ENCODE measurements at places on chromosomes 1 and 21. TPM values are rescaled to one million over a fixed set of nuclear protein-coding genes. Genes with fewer than 3 reads are reported as not detected.
A peak's percentile ranks its signal among the peaks of the same experiment; 100 is the strongest.

- no peak for DNase-seq
Measured at GRCh38 chr1:151290709-151291303, 8.7 kb downstream of the ZNF687 start.

DNA sequence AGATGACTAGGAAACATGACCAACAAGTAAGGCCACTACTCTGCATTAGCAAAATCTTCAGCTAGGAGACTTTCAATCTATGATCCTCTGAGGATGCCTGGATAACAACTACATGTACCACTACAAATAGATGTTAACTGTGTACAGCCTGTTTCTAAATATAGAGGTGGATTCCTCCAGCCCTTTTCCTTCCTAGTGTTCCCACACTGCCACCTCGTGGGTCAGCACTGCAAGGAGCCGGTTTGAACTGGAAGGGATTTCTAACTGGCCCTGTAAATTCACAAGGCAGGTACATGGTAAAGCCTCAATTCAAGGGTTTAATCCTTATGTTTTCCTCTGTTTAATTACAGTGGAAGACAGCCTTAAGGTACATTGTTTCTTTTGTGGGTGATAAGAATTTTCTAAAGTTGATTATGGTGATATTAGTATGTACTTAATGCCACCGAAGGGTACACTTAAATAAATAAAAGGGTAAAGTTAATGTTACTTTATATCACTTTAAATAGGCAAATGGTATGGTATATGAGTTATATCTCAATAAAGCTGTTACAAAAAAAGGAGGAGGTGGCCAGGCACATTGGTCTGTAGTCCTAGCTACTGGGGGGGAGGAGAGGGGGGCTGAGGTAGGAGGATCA, 14.4 kb downstream of the SMYD3 start:
- DNase-seq = peak; percentile 90

DNA sequence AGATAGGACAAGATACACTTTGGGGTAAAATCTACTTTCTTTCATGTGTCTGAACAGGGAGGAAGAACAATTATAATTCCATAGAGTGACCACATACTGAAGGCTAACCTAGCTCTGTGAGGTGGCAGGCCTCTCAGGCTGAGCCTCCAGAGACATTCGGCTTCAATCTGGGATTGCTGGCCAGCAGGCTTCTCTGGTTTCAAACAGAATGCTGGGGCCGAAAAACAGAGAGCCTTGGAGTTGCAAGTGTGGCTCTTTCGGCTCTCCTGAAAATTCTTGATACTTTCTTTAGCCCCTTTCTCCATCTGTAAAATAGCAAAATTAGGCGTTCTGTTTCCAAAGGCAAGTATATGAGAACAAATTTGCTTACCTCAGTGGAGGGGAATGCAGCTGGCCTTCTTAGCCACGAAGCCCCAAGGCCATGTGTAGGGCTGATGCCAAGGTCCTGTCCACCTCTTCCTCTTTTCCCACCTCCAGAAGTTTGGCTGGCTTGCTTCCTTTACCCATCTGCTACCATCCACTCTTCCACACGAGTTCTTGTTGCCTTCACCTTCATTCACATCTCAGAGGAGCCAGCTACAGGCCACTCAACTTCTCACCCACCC, 30.0 kb upstream of the UBE2U start:
- no peak for DNase-seq

DNA sequence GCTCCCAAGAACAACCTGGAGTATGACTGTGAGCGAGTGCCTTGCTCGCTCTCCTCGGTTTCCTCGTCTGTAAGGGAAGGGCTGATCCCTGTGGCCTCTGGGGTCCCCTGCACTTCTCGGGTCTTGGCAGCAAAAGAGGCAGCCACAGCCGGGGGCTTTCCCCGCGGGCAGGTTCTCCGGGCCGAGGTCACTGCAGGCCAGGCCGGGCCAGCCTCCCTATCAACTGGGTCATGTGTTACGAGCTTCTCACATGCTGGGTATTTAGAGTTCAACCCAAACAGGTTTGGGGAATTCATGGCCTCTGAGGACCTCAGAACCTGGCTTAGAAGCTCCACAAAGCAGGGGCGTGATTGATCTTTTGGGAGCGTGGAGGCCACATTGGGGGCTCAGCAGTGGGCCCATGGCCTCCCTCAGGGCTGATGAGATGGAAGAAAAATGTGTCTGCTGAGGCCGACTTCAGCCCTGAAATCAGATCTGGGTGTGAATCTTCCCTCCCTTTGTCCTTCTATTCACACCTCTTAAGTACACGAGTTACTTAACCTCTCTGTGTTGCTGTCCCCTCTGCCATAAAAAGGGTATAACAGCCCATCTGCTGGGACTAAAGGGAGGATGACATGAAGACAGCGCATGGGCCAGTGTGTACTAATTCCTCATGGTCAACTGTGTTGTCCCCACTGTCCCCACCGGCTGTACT, 103.7 kb downstream of the PRDM2 start:
- DNase-seq = no peak

COL11A1 gene
- polyA plus RNA-seq = not detected

All from stomach (tissue), 19 donors.